ENCODE measurements at places on chromosomes 1 and 21.
A peak's percentile ranks its signal among the peaks of the same experiment; 100 is the strongest.

DNA sequence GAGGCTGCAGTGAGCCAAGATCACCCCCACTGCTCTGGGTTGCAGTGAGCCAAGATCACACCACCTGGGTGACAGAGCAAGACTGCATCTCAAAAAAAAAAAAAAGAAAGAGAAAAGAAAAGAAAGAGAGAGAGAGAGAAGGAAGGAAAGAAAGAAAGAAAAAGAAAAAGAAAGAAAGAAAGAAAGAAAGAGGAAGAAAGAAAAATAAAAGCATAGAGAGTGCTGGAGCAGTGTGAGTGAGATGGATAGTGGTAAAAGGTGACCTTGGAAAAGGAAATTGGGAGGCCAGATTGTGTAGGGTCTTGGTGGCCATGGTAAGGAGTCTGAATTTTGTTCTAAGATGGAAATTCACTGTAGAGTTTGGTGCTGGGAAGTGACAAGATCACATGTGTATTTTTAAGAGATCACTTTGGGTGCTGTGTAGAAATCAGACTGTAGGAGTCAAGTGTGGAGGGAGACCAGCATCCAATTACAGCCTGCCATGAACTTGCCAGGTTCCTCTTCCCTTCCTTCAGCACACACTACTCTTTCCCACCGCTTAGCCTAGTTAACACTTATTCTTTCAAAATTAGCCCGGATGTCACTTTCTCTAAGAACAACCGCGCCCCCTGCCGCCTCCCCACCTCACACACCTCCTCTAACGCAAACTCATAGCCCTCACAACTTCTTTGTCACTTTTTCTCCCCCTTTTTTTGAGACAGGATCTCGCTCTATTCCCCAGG lies 17.9 kb downstream of the MTX1 start:
- peak; percentile 94 for DNase-seq

DNA sequence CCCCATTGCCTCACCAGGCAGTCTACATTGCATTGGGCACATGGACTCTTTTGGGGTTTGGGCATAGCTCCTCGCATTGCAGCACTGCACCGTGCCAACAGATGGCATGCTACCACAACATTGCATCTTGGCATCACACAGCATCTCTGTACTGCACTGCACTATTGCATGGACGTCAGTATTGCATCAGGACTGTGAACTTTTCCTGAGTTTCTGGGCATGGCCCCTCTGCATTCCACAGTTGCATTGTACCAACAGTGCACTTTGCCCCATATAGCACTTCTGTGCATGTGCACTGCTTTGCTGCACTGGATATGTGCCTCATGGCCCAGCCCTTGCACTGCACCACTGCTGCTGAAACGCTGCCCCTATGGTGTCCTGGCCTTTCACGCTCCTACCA lies 9.6 kb downstream of the PTPRU start:
- peak; percentile 29 for DNase-seq

- peak; percentile 89 for DNase-seq
These were observed 17.3 kb downstream of the CRYBG2 start for GRCh38 chr1:26336477-26337205.

DNA sequence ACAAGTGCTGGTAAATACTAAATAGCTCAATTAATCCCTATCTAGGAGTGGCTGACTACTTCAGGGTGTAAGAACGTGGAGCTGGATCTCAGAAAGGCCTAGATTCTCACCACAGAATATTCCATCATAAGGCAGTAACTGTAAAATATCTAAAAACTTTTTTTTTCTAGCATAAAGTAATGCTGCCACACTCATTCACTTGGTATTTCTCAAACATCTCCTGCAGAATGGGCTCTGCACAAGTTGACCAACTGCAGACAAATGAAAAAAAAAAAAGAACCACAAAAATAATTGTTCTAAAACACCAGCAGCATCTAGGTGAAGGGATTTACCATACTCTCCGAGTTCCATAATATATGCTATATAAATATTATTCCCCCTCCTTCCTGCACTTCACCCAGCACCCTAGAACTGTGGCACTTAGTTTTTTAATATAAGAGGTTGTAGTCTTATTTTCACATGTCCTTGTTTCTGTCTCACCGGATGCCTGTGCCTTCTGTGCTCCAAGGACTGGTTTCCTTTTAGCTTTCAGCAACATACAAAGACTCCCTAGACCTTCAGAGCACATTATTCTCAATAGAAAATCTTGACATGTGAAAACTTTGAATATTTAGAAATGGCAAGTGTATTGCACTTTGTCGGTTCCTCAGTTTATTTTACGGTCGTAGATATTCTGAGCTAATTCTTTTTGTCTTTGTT lies 8.9 kb downstream of the VSIG8 start:
- DNase-seq, result peak; percentile 11

DNA sequence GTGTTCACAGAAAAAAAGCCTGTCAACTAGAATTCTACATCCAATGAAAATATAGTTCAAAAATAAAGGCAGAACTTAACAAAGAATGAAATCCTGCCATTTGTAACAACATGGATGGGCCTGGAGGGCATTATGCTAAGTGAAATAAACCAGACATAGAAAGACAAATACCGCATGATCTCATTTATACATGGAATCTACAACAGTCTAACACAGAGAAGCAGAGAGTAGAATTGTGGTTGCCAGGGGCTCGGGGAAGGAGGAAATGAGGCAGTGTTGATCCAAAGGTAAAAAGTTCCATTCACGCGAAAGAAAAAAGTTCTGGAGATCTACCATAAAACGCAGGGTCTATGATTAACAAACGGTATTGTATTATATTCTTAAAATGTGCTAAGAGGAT lies 282.6 kb downstream of the MRPL39 start:
- no peak for DNase-seq

DNA sequence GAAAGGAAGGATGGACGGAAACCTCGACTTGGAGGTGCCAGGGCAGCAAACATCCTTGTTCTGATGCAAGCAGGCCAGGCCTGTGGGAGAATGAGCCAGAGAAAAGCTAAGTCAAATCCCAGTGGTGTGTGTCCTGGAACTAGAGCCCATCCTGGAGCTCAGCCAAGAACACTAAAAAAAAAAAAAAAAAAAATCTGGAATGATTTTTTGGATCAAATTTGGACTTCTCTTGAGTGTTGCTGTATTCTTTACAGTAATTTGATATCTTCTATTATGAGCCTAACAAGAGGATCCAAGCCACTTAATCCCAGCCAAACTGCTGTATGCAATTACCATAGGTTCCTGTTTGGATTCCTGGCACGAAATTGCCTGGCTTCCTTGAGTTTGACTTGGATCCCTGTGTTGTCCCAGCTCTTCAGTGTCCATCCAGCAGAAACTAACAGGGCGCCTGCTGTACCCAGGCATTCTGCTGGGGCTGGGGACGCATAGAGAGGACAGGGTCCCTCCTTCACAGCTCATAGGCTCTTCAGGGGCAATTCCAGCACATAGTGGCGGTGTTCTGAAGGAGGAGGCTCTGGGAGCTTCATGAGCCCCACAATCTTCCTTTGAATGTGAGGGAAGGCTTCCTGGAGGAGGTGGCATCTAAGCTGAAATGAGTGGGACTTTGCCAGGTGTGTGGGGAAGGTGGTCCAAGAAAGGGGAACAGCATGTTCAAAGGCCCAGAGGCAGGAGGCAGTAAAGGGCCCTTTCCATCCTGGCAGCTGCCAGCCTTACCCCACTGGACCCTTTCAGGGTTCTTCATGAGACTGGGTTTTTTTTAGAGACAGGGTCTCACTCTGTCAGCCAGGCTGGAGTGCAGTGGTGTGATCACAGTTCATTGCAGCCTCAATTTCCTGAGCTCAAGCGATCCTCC lies 24.7 kb downstream of the EPHX1 start:
- DNase-seq, result no peak

- DNase-seq, result no peak
These were observed 251.6 kb upstream of the CSF3R start for GRCh38 chr1:36734356-36734755.

- DNase-seq, result no peak
These were observed 8.3 kb upstream of the PPM1J start for GRCh38 chr1:112723511-112723839.

- DNase-seq, result peak; percentile 34
These were observed 145.4 kb upstream of the HP1BP3 start for GRCh38 chr1:20932437-20932977.

GRCh38 chr1:28395181-28395580 lies 25.6 kb downstream of the PHACTR4 start:
- no peak for DNase-seq

GRCh38 chr1:24253571-24253970 lies 65.6 kb upstream of the GRHL3 start:
- no peak for DNase-seq

GRCh38 chr1:60969971-60970509 lies 112.3 kb upstream of the NFIA start:
- no peak for DNase-seq

DNA sequence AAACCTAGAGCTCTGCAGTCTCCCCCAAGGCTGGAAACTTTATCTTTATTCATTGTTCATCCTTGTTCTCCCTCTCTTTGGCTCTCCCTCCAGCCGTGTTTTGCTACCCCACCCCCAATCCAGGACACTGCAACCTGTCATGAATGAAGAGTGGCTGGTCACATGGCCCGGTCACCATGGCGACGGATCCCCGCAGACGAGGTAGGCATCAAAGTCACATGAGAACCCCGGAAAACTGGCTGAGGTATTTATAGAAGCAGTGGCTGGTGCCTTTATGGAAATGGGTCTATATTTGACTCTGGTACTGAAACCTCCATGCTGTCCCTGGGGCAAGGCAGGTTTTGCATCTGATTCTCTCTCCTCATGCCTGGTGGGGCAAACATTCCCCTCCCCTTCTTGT lies 13.4 kb upstream of the SLC6A17 start:
- DNase-seq, result peak; percentile 67

GRCh38 chr1:54372978-54373377 lies 33.2 kb downstream of the SSBP3 start:
- DNase-seq, result peak; percentile 66

DNA sequence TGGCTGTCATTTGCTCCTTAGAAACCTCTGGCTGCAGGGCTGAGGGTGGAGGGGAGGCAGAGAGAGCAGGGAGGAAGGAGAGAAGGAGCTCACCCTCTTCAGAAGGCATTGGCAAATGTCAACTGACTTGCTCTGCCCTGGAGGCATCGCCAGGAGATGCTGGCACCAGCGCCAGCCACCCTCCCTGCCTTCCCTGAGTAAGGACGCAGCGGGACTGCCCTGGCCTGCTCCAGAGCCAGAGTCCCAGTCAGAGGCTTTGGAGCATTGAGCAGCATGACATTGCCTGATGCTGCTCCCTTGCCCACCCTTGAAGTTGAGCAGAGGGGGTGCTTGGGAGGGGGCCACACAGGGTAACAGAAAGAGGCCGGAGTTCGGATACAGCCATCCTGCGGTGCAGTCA lies 62.3 kb downstream of the DISP3 start:
- DNase-seq, result no peak

DNA sequence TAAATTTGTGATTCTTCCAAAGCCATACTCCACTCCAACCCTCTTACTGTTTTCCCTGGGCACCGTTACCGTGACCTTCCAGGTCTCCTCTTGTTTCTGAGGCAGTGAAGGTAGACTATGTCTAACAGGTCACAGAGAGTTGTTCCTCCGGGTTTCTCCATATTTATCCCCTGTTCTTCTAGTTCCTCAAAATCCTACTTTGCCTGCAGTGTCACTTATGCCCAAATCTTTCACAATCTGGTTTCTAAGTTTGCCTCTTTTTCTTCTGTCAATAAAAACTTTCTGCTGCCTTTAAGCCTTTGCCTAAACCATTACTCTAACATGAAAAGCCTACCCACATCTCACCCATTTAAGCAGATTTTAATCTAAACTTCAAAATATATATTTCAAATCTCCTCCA lies 87.7 kb downstream of the C4BPA start:
- no peak for DNase-seq

GRCh38 chr1:205849619-205850355 lies at the start of gene PM20D1:
Gene PM20D1 (minus strand): TSS chr1:205850132. CDS start chr1:205850072, 60 bp downstream.
- DNase-seq, result peak; percentile 81

- no peak for DNase-seq
These were observed at the start of gene HTR6 for GRCh38 chr1:19664453-19665185. Gene HTR6 (plus strand): TSS chr1:19664875. CDS start chr1:19665754, 879 bp downstream.

- DNase-seq, result no peak
These were observed 55.4 kb upstream of the LPGAT1 start for GRCh38 chr1:211885747-211886522.

DNA sequence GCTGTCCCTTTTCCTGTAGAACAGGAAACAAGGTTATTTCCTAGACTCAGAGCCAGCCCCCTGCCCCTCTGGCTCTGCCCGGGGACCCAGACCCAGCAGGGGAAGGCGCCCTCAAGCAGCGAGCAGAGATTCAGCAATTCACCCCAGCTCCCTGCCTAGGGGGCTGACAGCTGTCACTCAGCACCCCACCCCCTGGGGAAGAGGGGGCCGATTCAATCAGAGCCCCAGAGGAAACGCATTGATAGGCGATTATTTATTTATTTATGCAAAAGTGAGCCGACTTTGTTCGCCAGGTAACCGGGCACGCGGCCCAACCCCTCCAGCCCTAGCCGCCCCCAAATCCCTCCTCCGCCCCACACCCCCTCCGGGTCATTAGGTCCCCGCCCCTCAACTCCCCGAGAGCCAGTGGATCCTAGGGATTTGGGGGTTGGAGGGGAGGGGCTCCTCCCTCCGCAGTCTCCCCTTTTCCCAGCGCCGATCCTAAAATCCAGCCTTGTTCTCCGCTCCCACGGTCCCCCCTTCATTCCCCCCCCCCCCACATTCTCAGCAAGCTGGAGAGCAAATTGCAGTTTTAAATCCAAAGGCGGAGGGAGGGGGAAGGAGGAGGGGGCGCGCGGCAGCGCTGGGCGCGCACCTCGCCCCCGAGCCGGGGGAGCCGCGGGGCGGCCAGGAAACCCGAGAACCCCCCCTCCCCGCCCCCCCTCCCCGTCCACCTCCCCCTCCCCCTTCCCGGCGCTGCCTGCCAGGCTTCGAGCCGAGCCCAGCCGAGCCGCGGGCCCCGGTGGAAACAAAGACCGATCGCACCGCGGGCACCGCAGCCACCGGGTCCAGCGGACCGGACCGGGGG lies 1.3 kb downstream of the AHDC1 start:
- peak; percentile 48 for DNase-seq

GRCh38 chr1:28236656-28237322 lies 865 bp downstream of the ATP5IF1 start:
- peak; percentile 32 for DNase-seq

DNA sequence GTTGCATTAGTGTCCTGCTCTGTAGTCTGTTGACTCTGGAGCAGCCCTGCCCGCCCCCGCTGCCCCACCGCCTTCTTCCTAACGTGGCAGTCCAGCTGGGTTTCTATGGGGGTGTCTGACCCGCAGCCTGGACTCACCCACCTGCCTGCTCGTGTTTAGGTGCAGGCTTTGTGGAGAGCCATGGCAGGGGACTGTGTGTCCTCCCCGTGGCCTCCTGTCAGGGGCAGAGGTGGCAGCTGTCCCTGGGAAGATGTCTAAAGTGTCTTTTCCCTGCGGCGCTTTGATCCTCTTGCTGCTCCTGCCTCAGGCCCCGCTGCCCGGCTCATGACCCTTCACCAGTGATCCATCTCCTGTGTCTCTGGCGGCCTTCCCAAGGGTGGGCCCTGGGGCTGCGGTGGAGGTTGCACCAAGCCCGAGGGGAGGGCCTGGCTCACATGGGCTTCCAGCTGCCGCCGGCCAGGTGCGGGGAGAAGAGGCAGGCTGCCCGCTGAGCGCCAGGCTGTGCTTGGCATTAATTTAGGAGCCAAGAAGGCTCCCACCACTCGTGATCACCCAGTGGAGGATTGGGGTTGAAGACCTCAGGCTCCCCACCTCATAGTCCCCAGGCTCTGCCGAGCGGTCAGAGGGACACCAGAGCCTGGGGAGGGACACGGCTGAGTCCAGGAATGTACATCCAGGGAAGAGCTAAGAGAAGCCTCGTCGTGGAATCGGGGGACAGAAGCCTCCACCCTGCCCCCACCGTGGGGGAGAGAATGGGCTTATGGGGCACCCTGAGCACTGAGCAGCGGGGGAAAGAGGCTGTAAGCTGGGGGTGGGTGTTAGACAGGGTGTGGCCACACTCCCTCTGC lies 44.1 kb downstream of the COL18A1 start:
- DNase-seq, result no peak

GRCh38 chr1:66725885-66726665 lies 26.2 kb upstream of the DYNLT5 start:
- peak; percentile 66 for DNase-seq
